ENCODE measurements at places on chromosomes 7 and 10.

- DNase-seq: no peak
Measured at GRCh38 chr7:48147078-48147591, 24.1 kb upstream of the ABCA13 start.

GRCh38 chr10:123392182-123392963 lies 238.2 kb downstream of the BUB3 start:
- no peak for DNase-seq

DNA sequence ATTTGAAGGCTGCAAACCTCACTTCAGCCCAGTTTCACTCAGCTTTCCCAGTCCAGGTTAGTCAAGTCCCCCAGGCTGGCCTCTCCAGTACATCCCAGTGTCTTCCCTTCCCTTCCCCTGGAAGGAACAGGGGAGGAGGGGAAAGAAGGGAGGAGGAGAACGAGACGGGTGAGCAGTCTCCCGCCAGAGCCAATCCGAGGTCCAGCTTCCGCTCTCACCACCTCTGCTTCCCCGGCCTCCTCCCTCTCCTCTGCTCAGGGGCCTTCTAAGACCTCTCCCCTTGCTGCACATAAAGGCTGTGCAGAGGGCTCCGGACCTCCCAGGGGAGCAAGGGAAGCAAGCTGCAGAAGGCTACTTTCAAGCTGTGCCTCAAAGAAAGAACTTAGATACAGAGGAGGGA lies 4.1 kb downstream of the ATG9B start:
- DNase-seq: no peak

- no peak for DNase-seq
Measured at GRCh38 chr7:14875941-14876587, 26.5 kb downstream of the DGKB start.

- DNase-seq: no peak
Measured at GRCh38 chr7:16930946-16931345, 49.2 kb upstream of the AGR3 start.

- DNase-seq: no peak
Measured at GRCh38 chr7:114183311-114184088, 231.1 kb upstream of the FOXP2 start.

DNA sequence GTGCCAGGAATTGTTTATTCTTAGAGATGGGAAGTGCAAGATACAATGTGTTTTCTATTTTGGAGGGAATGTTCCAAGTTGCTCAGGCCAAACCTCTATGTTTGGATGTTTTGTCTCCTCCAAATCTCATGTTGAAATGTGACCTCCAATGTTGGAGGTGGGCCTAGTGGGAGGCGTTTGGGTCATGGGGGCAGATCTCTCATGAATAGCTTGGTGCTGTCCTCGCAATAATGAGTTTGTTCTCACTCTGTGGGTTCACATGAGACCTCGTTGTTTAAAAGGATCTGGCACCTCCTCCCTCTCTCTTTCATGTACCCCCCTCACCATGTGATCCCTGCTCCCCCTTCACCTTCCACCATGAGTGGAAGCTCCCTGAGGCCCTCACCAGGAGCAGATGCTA lies 8.3 kb upstream of the GDF10 start:
- DNase-seq: no peak

GRCh38 chr10:10958041-10958440 lies 59.6 kb upstream of the CELF2 start:
- DNase-seq: no peak

DNA sequence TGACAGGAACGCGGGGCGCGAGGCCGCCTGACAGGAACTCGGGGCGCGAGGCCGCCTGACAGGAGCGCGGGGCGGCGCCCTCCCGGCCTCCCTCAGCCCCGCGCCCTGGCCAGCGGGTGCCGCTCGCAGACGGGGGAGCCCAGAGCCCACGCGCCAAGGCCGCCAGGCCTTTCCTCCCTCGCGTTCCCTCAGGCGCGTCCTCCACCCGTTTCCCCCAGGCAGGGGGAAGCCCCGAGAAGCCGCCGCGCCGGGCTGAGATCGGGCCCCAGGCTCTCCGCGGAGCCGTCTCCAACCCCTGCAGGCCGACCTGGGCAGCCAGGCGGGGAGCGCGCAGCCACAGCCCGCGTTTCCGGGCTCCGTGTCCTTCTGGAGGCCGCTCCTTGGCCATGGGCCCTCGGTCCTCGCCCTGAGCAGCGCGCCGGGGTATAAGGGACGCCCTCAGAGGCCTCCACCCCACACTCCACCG lies 17.7 kb downstream of the PTPRN2 start:
- DNase-seq: no peak

- peak; percentile 35 for DNase-seq
Measured at GRCh38 chr7:44072364-44073231, 7.2 kb upstream of the PGAM2 start.

DNA sequence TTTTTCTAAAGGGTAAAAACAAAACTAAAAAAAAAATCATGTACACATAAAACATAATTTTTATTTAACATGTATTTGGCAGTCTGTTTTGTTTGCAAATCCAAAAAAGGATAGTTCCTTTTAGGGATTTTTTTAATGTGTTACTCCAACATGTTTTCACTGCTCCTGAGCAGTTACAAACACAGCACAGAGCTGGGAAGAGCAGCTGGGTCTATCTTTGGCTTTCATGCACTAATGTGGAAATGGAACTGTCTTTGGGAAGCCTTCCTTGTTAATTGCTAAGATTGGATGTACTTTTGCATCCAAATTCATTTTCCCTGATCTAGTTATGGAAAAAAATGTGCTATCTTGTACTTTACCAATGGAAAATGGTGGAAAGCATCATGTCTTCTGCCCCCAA lies 1035.1 kb downstream of the CNTNAP2 start:
- no peak for DNase-seq

DNA sequence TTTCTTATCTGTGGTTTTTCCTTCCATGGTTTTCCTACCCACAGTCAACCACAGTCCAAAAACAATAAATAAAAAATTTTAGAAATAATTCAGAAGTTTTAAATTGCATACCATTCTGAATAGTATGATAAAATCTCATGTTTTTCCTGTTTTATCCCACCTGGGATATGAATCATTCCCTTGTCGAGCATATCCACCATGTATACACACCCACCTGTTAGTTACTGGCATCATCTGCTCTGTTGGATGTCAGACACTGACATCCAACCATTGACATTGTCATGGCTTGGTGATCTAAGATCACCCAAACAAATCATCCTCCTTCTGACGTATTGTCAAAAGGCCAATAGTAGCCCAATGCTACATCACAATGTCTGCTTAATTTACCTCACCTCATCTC lies 749.8 kb downstream of the TNS3 start:
- DNase-seq: no peak

DNA sequence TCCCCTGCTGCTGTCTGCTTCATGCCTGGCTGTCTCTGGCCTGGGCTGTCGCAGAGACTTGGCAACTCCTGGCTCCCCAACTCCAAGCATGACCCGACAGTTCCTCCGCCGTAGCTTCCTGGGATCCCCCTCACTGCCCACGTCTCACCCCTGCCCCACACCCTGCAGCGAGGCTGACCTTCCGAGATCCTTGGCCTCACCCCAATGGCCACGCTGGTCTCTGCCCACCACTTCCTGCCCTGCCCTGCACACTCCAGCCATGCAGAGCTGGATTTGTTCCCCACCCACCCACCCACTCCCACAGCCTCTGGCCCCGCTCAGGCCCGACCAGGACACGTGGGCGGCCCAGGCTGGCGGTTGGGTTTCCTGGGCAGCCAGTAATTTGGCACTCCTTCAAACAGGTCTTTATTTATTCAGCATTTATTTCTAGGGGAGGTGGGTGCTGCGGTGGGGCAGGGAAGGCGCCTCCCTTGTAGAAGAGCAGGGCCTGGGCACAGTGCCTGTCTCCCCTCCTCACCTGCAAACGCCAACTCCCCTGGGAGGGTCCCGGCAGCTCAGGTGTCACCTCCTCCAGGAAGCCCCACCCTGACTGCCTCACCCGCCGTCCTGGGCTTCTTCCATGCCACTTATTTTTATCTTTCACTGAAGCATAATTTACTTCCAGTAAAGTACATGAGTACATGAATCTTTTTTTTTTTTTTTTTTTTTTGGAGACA lies 25.5 kb downstream of the GTF2IRD1 start:
- DNase-seq: no peak

DNA sequence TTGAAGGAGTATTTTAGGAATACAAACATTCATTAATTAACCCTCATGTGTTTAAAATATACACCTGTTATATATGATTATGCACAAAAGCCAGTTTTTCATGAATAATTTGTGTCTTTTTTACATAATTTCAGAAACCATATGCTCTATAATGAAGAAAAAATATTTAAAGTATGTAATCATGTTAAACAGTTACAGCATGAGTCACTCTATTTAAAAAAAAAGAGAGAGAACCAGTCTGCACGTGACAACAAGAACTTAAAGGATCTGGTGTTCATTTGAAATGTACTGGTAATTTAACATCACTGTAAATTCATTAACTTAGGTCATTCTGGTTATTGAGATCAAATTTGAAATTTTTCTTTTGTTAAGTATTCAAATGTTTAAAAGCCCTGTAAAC lies 228.5 kb downstream of the CACNB2 start:
- DNase-seq: no peak

DNA sequence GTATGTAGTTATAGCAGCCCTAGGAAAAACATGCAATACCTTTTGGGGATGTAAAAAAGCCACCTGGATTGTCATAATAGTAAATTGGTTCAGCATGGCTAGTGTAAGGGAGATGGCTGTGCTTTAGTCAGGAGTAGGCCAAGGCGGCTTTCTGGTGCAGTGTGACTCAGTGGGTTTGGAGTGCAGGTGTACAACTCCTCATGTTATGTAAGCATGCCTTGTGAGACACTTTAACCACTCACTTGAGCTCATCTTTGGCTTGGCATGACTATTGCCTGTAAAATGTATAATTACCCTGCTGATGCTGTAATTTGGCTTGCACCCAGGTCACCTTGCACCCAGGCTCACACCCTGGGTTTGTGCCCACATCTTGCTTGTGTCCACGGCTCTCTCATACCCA lies 239.2 kb upstream of the GLI3 start:
- DNase-seq: no peak

DNA sequence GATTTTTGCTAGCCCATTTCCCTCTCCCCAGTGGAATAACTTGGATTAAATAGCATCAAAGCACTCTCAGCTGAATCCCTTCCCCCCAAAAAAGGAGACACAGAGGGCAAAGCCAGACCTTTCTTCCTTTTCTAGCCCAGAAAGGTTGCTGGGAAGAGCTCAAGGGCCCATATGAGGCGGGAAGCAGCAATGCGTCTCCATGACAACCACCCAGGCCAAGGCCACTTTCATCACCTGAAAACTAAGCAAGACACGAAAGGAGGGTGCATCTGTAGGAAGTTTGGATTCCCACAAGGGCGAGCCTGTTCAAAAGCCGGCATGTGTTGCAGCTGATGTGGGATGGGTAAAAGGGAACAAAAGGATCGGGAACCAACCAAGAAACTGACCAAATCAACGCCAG lies 229.1 kb downstream of the PLXNA4 start:
- DNase-seq: no peak

- no peak for DNase-seq
Measured at GRCh38 chr10:680745-681144, 8.7 kb downstream of the DIP2C start.

- no peak for DNase-seq
Measured at GRCh38 chr10:121414366-121415062, 183.7 kb downstream of the FGFR2 start.

DNA sequence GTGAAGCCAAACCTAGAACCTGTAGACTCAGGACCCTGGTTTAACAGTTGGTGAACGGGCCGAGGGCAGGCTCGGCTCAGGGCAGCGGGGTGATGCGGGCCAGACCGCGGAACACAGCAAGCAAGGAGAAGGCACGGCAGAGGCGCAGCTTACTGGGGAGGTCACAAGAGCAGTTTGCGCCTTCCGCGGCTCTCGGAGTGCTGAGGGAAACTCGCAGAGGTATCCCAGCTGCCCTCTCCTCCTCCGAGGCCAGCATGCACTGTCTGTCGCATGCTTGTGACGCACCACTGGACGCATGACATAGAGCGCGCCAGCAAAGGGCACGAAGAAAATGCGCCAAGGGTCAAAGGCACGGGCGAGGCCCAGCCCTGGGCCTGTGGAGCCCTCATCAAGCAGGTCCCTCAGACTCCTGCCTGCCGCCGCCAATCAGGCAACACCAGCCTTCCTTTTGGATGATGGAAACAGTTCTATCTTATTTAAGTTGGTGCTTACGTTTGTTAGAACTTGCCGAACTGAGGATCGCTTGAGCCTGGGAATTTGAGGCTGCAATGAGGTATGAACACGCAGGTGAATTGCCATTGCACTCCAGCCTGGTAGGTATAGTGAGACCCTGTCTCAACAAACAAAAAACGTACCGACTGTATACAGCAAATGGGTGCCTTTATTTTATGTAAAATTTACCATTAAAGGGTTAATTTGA lies 574.3 kb upstream of the GHITM start:
- DNase-seq: no peak

DNA sequence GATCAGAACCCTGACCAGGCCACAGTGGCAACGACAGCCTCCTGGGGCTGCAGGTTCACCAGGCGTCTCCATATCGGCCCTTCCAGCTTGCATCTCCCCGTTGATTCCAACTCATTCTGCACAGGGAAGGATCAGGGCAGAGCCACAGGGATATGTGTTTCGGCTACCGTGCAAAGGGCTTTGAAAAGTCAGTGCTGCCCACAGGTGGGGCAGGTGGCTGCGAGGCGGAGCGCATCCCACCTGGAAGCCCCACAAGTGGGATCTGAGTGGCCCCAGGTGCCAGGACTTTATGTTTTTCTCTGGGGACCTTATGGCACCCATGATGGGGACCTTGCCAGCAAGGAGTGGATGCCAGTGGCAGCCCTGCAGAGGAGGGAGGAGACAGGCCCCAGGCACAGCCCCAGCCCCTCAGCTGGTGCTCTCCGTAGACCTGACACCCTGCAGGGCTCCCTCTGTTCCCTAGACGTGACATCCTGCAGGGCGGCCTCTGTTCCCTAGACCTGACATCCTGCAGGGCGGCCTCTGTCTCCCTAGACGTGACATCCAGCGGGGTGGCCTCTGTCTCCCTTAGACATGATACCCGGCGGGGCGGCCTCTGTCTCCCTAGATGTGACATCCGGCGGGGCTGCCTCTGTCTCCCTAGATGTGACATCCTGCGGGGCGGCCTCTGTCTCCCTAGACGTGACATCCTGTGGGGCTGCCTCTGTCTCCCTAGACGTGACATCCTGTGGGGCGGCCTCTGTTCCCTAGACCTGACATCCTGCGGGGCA lies 189.4 kb downstream of the ELFN1 start:
- DNase-seq: no peak

- DNase-seq: no peak
Measured at GRCh38 chr10:124182088-124182541, 88.7 kb upstream of the CHST15 start.

GRCh38 chr7:24201226-24201625 lies 82.8 kb upstream of the NPY start:
- DNase-seq: no peak

- no peak for DNase-seq
Measured at GRCh38 chr7:155710530-155710929, 66.1 kb downstream of the RBM33 start.

DNA sequence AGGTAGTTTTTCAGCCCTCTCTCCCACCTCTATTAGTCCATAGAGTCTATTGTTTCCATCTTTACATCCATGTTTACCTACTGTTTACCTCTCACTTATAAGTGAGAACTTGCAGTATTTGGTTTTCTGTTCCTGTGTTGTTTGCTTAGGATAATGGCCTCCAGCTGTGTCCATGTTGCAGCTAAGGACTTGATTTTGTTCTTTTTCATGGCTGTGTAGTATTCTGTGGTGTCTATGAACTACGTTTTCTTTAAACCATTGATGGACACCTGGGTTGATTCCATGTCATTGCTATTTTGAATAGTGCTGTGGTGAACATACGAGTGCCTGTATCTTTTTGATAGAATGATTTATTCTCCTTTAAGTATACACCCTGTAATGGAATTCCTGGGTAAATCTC lies 292.4 kb downstream of the PHF14 start:
- no peak for DNase-seq
